ENCODE measurements at places on chromosomes 1 and 21.

DNA sequence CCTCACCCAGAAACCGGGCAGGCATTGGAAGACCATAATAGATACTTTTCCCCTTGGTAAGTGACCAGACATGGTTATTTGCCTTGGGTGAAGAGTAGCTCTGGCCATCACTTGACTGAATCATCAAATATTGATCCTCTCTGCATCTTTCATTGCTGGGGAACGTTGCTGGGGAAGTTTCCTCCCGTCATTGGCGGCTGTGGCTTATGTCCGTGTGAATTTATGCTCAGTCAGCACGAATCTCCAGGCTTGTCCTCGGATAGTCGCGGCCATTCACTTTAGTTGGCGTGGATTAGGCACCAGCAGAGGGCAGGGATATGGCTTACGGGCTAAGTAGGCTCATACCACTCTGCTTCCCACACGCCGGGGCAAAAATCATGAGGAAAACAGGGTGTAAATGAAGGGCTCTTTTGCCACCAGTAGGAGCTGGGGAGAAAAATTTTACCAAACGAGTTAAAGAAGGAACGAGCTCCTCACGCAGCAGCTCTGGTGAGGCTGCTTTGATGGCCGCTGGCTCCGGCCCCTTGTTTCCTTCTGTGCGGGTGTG, 473.4 kb downstream of the CAMTA1 start:
- no peak for DNase-seq

DNA sequence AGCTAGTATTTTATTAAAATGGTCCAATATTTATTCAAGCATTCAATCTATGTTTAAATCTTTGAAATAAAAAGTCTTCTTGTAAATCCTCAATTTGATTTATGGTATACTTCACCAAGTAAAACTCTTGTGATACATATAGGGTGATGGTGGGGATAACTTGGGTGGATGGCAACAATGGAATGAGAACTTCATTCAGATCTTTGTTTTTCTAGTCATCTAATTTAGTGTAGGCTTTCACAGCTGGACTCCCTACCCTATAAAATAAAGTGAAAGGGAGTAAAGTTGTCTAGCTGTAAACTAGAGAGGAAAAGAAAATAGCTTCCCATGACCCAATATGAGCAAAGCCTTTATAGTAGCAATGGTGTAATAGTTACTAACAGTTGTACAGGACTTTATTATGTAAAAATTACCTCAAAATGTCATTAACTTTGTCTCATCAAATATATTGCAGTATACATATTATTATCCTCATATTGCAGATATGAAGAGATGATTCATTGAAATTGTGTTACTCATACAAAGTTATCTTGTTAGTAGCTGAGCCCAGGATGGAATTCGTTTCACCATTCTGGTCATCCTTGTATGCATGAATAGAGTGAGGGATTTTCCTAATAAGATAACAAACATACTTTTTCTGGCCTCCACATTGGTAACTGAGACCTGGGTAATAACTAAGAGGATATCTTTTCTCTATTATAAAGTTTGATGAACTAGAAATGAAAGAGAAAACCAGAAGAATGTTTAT, 1377.7 kb upstream of the ADGRL4 start:
- DNase-seq: no peak

GRCh38 chr1:153801786-153802697, 26.8 kb downstream of the SLC27A3 start:
- DNase-seq: no peak

GRCh38 chr1:78687315-78687714, 37.7 kb downstream of the IFI44 start:
- DNase-seq: no peak

DNA sequence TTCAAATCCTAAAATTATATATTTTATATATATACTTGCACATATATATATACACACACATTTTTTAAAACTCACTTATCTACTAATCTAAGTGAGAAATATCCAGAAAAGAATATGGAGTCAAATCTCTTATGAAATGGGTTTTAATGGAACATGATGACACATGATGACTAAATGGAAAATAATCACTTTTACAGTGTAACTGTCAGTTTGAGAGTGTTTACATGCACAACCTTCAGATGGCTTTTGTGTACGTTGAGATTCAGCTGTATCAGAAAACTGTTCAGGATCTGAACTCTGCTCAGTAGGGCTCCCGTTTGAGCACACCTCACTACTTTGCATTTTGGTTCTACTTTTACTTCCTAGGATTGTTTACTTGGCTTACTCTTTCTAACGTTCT, 189.8 kb downstream of the DNAH14 start:
- no peak for DNase-seq

- peak; percentile 50 for DNase-seq
Measured at GRCh38 chr1:48677306-48678287, 99.1 kb downstream of the BEND5 start.

DNA sequence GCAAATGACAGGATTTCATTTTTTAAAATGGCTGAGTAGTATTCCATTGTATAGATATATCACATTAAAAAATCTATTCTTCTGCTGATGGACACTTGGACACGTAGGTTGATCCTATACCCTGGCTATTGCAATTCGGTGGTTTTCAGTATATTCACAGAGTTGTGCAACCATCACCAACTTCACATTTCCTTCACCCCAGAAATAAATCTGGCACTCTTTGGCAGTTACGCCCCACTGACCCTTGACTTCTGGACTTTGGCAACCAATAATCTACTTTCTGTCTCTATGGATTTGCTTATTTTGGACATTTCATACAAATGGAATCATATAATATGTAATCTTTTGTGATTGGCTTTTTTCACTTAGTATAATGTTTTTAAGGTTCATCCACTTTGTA, 35.9 kb downstream of the MAP3K7CL start:
- DNase-seq: no peak

- no peak for DNase-seq
Measured at GRCh38 chr1:26384076-26384475, 11.5 kb upstream of the ZNF683 start.

GRCh38 chr1:218273762-218274479, 11.2 kb upstream of the RRP15 start:
- no peak for DNase-seq

- DNase-seq: no peak
Measured at GRCh38 chr1:219478811-219479210, 134.1 kb downstream of the ZC3H11B start.

GRCh38 chr1:6389971-6390370, 3.6 kb downstream of the ACOT7 start:
- DNase-seq: no peak

DNA sequence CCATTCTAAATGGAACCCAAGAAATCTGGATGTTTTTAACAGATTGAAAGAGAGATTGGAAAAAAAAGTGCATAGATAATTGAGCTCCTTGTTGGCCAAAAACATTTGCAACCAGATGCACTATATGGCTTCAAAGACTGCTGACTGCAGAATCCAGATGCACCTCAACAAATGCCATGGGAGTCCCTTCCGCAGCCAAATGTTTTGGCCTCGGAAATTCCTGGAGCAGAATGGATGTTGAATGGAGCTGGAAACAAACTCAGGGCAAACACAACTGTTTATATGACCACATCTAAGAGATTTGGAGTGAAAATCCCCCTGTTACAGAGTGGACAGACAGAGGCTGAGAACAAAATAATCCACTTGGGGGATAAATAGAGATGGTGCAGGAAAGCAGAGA, 285.0 kb upstream of the NFIA start:
- no peak for DNase-seq

GRCh38 chr1:168470901-168471431, 72.8 kb downstream of the XCL2 start:
- DNase-seq: no peak

DNA sequence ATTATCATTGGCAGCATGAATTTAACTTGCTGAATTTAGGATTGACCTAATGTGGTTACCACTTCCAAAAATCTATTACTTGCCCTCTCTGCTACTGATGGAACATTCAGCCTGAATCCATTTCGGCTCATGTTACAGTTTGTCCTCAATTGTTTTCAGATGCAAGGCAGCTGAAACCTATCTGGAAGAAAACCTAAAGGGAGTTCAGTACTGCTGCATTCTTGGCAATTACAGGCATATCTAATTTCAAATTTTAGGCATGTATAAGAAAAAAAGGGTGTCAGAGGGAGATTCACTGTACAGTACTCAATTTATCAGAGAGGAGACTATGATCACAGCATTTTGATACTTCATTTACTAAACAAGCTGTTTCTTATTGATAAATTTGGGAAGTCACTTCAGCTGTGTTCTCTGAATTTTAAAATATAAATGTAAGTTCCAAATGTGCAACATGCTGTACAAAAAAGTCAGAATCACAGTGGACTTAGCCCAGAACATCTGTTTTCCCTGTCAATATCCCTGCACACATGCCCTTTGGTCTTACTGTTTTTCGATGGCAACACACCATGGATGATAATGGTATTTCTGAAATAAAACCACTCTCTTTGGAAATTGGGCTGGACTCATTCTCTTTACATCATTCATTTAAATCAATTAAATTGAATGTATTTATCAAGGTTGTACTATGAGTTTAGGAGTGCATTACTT, 651.6 kb upstream of the ADGRL4 start:
- no peak for DNase-seq

GRCh38 chr1:54287176-54287650, 87.2 kb downstream of the MRPL37 start:
- peak; percentile 78 for DNase-seq

DNA sequence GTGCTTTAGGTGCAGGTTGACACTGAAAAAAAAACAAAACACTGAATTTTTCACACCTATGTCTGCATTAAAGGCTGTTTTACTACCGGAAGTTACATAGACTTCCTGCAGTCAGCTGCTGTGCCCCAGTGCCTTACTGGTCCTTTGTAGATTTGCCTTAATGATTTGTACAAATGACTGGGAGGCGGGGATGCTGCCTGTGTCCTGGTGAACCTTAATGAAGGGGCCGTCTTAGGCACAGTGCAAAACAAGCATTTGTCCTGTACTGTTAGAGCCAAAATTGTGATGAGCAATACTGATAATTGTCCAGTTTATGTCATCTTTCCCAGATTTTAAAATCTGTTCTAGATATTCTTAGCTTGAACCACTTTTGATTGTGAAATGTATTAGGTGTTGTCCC, 90.9 kb upstream of the PGD start:
- no peak for DNase-seq

DNA sequence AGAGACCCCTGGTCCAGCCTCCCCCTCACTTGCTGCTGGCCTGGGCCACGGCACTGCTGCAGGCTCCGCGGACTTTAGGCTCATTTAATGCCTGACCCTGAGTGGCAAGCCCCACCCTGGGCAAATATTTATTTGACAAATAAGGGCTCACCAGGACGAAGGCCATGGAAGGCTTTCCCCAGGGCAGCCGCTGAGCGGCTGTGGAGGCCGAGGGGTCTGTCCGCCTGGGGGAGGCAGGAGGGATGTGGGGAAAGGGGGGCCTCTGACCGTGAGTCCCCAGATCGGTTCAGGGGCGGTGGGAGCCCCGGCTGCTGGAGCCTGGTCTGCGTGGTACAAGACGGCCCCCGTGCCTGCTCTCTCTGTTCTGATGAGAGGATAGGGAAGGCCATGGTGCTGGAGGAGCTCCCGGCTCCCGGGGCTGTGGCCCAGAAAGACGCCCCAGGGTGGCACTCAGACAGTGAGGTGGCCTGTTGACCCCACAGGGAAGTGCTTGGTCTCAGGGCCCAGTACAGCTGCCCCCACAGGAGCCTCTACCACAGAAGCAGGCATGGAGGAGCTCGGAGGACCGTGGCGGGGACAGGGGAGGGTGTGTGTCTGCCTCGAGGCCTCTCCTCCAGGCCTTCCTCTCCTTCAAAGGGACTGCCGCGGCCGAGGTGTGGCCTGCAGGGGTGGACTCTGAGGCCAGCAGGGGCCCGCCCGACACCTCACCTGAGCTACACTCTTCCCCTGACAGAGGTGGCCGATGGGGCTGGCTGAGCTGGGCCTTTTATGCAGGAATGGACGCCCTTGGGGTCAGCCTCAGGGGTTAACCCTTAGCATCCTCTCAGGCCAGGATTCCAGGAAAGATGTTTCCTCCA, 9.1 kb upstream of the C1orf159 start:
- DNase-seq: no peak

DNA sequence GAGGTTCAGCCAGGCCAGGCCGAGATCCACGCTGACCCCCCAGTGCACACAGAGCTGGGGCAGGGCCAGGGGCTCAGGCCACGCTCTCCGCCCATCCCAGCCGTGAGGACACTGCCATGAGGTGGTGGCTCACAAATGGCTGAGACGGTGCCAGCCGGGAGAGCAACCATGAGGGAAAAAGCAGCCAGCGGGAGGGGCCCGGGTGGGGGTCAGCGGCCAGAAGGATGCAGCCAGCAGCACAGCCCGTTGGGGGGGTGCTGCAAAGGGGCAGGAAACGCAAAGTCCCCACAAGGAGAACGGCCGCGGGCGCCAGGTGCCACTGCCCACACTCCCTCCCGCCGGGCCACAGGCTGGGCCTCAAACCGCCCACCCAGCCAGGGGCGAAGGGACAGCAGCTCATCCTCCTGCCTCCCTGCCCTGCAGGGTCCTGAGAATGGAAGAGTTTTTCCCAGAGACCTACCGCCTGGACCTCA, 8.3 kb downstream of the TTLL10 start:
- no peak for DNase-seq

DNA sequence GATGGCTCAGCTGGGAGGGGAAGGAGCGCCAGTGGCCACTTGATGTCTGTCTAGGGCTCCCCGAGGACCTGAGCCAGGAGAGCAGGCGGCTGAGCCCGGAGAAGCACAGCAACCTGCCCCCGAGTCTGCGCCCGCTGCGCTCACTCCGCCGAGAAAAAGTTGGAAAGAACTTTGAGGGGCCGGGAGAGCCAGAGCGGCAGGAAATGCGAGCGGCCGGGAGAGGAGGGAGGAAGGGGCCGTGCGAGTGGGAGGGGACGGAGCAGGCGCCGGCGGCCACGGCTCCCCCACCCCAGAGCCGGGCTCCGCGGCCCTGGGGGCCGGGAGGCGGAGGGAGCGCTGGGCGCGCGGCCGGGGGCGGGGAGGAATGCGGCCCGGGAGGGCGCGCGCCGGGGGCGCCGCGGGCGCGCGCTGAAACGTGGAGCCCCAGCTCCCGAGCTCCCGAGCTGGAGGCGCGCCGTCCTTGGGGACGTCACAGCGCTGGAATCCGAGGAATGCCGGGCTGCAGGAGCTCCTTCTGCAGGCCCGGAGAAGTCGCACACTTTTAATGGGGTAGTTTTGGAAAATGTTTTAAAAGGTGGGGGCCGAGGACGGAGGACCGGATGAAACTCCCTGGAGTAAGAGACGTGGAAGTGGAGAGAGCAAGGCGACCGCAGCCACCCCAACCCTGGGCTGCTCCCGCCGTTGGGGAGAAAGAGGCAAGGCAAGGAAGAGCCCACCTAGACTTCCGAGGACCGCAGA, at the start of gene PTPN14:
PTPN14 (minus strand) TSS at position 167 of the 738 bp plus-strand sequence. CDS start 86,799 bp downstream, outside the sequence.
- peak; percentile 51 for DNase-seq

DNA sequence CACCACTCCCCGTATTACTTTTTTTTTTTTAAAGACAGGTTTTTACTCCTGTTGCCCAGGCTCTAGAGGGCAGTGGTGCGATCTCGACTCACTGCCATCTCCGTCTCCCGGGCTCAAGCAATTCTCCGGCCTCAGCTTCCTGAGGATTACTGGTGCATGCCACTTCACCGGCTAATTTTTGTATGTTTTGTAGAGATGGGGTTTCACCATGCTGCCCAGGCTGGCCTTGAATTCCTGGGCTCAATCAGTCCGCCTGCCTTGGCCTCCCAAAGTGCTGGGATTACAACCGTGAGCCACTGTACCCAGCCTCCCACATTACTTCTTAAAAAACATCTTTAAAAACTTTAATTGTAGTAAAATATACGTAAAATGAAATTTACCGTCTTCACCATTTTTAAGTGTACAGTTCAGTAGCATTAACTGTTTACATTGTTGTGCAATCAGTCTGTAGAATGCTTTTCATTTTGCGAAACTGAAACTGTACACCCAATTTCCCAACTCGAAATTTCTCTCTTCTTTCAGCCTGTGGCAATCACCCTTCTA, 77.0 kb downstream of the ZMYM4 start:
- DNase-seq: no peak

GRCh38 chr21:24197132-24197643, 1410.1 kb downstream of the MRPL39 start:
- no peak for DNase-seq

All from NCI-H2171 (cell line).